Stimulated activated CD4-positive, alpha-beta T cell treated with anti-CD3 and anti-CD28 coated beads, Interleukin-4, amount 100 ng/mL, for 1 hour (primary cell): ENCODE measurements at places on chromosomes 12 and 14.
A peak's percentile ranks its signal among the peaks of the same experiment; 100 is the strongest.

- DNase-seq, result no peak
These were observed 43.7 kb downstream of the PPP1R13B start for GRCh38 chr14:103803661-103804060.

- no peak for DNase-seq
These were observed 3.8 kb downstream of the ERP27 start for GRCh38 chr12:14934511-14934910.

- no peak for DNase-seq
These were observed 207.9 kb downstream of the BMP4 start for GRCh38 chr14:53748691-53749090.

GRCh38 chr12:128381541-128381940 is 114.6 kb downstream of the TMEM132C start:
- no peak for DNase-seq

GRCh38 chr14:76872796-76873432 is 46.7 kb downstream of the LRRC74A start:
- DNase-seq, result peak; percentile 65

GRCh38 chr12:64680235-64680634 is 69.9 kb downstream of the RASSF3 start:
- DNase-seq, result no peak

GRCh38 chr12:96085475-96085874 is 50.1 kb upstream of the LTA4H start:
- DNase-seq, result no peak

DNA sequence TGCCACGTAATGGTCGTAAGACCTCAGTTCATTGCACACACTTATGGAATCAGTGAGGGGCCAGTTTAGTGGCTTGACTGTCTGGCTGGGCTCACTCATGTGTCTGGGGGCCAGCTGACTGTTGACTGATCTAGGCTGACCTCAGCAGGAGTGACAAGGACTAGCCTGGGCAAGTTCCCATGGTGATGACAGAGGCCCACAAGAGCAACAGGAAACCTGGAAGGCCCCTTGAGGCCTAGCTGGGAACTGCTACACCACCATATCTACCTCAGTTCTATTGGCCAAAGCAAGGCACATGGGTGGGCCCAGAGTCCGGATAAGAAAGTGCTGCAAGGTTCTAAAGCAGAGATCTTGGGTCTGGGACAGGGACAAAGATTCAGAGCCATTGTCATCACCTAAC is 21.3 kb upstream of the RFLNA start:
- DNase-seq, result no peak

DNA sequence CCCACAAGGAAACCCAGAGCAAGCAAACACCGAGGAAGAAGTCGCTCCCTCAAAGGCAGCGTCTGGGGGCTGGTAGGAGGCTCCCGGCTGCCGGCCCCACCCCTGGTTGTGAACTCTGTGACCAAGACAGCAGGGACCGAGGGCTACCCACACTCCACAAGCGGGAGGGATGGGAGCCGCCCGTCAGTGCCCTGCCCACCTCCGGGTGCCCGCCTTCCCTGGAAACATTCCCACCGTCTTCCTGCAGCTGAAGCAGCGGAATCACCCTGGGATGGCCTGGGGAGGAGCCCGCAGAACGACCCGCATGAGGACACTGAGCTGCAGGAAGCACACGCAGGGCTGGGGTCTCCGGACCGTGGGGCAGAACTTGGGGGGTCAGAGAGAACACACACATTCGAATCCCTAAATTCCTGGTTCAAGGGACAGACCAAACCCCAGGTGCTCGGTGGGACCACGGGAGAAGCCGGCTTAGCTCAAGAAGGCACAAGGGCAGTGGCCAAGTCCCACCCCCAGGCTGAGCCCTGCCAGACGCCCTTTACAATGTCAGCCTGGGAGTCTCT is 33.5 kb upstream of the C14orf180 start:
- DNase-seq, result no peak

DNA sequence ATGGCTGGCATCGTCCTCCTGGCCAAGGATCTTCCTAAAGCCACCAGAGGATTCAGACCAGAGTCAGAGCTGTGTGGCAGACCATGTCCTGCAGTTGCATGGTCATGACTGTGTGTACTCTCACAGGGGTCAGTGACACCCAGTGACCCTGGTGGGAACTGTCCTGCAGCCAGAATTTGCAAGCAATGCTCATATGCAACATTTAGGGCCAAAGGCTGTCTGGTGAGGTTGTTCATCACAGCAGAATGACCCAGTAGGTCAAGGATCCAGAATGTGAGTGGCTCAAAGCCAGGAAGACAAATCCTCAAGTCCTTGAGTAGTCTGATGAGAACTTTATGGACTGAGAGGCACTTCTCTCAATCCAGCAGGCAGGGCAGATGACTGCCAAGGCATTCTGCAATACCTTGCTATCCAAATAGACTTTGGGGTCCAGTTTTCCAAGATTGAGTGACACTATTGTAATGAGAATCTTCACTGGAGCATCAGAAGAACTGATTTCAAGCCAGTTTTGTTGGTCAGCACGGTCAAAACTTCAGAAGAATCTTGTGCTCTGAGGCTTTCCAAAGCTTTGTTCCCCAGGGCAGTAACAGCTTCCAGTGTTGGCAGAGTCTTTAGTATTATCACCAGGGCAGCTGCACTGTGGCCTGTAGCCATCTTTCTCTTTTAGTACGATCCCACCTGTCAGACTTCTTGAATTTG is 122.0 kb downstream of the PTCSC3 start:
- DNase-seq, result no peak

- DNase-seq, result no peak
These were observed 1.8 kb downstream of the INHBE start for GRCh38 chr12:57456737-57457490.

DNA sequence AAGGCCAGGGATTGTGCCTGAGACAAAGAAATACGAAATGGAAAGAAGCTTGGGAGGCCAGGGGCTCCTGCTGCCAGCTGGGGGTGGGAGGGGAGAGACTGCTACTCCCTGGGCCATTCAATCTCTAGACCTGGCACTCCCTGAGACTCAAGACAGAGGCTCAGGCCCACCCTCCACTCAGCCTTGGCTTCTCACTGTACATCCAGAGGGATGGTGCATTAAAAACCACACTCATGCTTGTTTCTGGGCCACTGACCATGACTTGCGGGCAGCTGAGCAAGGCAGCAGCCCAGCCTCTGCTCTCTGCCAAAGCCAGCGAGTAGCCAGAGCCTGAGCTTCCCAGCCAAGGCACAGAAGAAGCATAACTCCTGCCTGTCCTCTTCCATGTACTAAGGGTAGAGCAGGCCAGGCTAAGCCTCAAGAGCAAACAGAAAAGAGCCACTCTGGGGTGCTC is 41.5 kb downstream of the PITPNM2 start:
- DNase-seq, result no peak

DNA sequence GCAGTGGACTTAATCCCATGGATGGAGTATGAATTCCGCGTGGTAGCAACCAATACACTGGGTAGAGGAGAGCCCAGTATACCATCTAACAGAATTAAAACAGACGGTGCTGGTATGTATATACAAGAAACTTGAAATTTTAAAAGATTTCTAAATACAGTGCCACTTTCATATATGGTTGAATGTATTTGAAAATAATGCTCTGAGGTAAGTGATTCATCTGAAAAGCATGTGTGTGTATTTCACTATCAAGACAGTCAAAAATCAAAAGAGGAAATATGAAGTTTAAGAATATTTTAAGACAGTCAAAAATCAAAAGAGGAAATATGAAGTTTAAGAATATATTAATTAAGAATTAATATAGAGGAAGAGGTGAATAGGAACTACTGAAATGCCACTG is 195.0 kb upstream of the PDZRN4 start:
- no peak for DNase-seq

- no peak for DNase-seq
These were observed 1.1 kb downstream of the IKZF4 start for GRCh38 chr12:56021889-56022497.

DNA sequence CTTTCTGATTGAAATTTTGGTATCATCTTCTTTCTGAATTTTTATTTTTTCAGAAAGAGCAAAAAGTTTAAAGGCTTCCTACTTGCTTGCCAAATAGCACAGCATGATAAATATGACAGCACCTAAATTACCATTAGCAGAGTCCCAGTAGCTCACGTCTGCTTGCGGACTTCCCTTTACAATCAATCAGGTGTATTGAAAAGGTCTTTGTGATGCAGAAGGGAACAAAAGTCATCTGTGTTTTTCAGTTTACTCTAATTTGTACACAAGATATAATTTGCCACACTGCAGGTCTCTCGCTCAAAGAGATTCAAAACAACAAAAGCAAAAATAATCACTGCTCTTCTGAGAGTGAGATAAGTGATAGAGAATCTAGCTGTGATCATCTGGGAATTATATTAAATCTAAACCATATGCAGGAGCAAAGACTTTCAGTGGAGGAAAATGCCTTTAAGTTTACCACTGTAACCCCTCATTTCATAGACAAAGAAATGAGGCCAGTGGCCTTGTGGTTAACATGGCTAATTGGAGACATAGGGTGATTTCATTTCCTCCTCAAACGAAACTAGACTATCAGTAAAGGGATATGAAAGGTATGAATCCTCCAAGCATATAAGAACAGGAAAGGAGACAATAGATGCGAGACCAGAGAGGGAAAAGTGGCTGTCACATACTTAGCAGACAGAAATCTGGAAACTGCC is 240.8 kb upstream of the TMPO start:
- DNase-seq, result no peak

GRCh38 chr14:31137214-31137889 is 70.2 kb downstream of the HECTD1 start:
- no peak for DNase-seq

DNA sequence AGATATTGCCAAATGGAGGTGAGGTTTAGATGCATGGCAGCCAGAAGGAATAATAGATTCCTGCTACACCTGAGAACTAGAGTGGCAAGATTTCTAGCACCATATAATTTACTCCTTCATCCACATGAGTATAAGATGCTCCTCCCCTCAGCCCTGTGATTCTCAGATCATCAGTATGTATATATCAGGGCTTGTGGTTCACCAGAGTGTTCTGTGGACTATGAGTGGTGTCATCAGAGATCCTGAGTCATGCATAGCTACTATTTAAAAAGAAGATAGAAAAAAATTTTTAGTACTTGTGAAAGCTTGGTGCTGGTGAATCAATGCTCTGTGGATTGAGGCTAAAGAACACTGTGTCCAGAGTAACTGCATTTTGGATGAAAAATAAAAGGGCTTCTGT is 285.9 kb downstream of the BMP4 start:
- DNase-seq, result no peak

GRCh38 chr14:65318636-65319506 is 93.7 kb upstream of the FUT8 start:
- DNase-seq, result no peak

- no peak for DNase-seq
These were observed 9.9 kb downstream of the ITGB7 start for GRCh38 chr12:53197011-53197640.

DNA sequence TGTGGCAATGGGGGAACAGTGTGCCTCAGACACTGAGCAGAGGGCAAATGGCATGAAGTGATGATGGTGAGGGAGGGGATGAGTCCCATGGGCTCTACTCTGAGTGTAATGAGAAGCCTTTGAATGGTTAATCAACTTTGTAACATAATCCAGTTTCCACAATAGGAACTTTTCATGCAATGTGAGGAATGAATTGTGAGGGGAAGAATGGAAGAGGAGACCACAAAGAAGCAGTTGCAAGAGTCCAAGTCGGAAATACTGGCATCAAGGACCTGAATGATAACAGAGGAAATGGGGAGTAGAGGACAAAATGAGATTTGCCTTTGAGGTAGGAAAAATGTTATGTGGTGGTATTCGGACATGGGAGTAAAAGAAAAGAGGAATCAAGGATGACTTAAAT is 476.9 kb upstream of the PRICKLE1 start:
- no peak for DNase-seq

GRCh38 chr14:100605706-100606686 is 18.8 kb upstream of the BEGAIN start:
- DNase-seq, result no peak

- DNase-seq, result no peak
These were observed 166.7 kb downstream of the KCNA5 start for GRCh38 chr12:5210179-5210922.

DNA sequence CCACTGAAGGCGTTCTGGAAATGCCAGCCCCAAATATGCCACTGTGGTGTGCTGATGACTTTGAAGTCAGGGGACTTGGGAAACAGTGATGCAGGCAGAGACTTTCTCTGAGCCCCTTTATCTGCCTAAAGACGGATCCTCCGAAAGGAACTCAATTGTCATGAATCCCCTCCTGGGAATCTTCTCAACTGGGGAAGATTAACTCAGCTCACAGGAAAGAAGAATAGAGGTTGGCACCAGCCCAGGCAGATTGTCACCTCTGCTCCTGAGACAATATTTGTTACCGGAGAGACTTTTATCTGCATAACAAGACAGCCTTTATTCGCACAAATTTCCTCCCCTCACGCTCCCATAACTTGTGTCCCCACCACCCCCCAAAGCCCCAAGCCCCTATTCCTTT is 414.4 kb downstream of the FUT8 start:
- DNase-seq, result no peak

- DNase-seq, result no peak
These were observed 11.7 kb upstream of the SERPINA11 start for GRCh38 chr14:94464290-94464689.

- no peak for DNase-seq
These were observed 149.3 kb downstream of the ESRRB start for GRCh38 chr14:76525106-76525821.

- DNase-seq, result no peak
These were observed 113.0 kb upstream of the NTF3 start for GRCh38 chr12:5318874-5319273.

GRCh38 chr12:40907115-40907527 is 214.9 kb downstream of the CNTN1 start:
- no peak for DNase-seq

DNA sequence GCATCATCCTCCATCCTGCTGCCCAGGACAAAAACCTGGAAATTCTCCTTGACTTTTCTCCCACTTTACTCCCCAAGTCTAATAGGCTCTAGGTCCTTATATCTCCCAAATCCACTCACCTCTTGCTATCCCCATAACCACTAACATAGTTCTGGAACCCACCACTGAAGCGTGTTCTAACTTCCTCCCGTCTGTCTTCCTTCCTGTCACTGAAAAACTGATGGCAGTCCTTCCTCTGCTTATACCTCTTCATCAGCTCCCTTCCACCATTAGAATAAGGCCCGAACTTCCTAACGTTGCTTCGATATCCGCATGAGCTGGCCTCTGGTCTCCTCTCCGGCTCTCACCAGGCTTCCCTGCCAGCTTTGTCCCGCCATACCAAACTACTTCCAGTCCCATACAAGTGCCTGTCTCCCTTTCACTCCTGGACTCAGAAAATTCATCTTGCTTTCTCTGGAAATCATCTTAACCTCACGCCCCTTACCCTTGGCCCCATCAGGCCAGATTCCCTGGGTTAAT is 63.0 kb upstream of the BCL2L14 start:
- DNase-seq, result no peak

- DNase-seq, result no peak
These were observed 56.9 kb downstream of the MAP4K5 start for GRCh38 chr14:50475460-50475859.

DNA sequence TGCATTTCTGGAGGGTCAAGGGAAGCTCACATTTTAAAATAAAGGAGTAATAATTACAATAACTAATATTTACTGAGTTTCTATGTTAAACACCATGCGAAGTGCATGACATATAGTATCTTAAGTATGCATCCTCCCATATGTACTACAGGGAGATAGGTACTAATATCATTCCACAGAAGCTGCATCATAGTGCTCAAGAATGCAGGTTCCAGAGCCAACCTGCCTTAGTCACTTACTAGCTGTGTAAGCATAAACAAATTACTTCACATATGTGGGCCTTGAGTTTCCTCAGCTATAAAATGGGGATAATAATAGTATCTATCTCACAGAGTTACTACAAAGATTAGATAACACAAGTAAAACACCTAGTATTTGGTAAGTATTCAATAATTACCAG is 18.3 kb downstream of the ARMH4 start:
- DNase-seq, result no peak

- DNase-seq, result no peak
These were observed 139.6 kb downstream of the CEP83 start for GRCh38 chr12:94320109-94320508.
